Activated CD4-positive, alpha-beta T cell treated with anti-CD3 and anti-CD28 coated beads for 48 hours (primary cell): ENCODE measurements at places on chromosomes 5 and 9.

- DNase-seq, result no peak
These were observed 228.8 kb downstream of the FSTL4 start for GRCh38 chr5:133383580-133383939.

DNA sequence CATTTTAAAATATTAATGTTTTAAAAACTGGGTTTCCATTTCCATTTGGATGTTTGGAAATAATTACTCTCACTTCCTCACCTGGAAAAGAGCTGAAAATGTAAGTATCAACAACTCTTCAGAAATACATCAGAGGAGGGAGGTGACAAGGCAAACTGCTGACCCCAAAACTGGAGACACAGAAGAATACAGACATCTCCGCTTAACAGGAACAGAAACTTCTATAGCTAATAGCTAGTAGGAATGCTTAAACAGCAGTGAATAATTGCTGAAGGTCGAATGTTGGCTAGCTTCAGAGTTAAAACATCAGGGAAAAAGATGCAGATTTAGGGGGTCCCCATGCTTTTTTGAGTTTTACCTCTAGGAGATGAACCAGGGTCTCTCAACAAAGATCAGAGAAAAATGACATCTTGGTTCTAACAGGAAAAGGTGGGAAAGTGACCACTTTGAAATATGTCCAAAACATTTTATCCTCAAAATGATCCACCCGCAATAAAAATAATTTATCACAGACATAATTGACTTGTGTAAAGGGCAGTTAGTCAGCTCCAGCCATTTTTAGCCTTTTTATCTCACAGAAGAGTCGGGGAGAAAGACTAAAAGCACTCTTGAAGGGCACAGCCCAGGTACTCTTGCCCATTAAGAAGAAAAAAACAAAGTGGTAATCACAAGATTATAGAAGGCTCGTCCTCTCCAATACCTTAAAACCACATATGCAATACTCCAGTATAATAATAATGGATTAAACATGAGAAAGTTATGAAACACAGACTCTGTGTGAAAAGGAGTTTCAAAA is 1474.9 kb downstream of the EFNA5 start:
- DNase-seq, result no peak

DNA sequence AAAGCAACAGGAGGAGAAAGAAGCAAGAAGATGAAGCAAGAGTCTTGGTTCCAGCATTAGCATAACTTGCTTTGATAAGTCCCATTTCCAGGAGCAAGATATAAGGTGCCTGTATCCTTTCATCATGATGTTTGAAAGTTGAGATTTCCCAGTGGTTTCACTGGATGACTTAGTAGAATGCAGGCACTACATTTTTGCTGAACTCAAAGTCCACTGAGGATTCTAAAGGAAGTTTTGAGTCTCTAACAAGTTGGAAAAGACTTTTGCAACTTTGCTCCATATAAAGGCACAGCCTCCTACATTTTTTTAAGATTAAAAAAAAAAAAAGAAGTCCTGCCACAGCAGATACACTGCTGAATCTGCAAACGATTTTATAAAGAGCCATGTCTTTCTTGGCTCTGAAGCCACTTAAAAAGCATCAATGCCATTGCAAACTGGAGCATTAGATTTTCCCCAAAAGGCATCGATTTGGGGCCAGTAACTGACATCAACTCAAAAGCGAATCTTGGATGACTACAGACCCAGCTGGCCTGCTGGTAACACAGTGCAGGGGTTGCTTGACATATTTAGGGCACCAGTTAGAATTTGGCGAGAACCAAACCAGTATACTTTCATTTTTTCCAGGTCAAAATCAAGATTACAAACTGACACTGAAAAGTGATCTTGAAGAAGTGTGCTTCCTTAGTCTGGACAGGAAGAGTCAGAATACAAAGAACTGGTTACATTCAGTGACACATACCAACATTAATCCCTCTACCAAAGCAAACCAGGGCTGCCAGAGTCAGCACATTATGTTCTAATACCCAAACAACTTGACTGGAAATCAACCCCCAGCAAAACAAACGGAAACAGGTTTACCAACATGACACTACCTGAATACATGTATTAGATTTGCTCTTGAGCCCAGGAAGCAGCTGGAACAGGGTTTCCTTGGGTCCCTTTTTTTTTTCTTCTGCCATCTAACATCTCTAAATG is 39.1 kb upstream of the KCNV2 start:
- DNase-seq, result no peak

GRCh38 chr9:2496169-2496568 is 125.4 kb upstream of the VLDLR start:
- DNase-seq, result no peak

- DNase-seq, result no peak
These were observed 3.9 kb downstream of the GCNT4 start for GRCh38 chr5:75048457-75048953.

DNA sequence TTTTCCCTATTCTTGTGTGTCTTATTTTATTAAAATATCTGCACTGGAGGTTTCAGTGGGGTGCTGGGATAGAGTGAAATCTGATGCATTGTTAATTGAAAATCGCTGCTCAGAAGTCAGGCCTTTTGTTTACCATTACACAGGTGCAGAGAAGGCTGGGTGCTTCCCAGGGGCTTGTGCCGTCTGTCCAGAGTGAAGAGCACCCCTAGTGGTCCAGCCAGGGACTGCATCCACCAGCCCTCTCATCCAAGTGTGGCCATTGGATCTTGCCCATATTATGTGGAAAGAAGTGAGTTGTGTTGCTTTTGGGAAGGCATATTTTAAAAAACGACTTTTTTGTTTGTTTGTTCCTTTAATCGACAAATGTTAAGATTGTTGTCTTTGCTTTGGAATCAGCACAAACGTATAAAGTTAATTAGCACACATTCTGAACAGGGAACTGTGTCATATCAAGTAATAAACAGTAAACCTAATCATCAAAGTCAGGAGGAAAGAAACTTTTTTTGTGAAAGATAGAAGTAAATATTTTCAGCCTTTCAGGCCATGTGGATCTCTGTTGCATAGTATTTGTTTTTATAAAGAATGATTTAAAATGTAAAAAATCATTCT is 315.6 kb downstream of the MTRR start:
- DNase-seq, result peak; percentile 58

- DNase-seq, result peak; percentile 5
These were observed 69.1 kb upstream of the OLFM1 start for GRCh38 chr9:135018306-135018915.
